Ascending aorta (tissue), 2 donors: ENCODE measurements at places on chromosomes 6 and 20. TPM values are rescaled to one million over a fixed set of nuclear protein-coding genes. Genes with fewer than 3 reads are reported as not detected.

- no peak for DNase-seq
Observed at GRCh38 chr6:142810952-142811514, 133.9 kb downstream of the HIVEP2 start.

DNA sequence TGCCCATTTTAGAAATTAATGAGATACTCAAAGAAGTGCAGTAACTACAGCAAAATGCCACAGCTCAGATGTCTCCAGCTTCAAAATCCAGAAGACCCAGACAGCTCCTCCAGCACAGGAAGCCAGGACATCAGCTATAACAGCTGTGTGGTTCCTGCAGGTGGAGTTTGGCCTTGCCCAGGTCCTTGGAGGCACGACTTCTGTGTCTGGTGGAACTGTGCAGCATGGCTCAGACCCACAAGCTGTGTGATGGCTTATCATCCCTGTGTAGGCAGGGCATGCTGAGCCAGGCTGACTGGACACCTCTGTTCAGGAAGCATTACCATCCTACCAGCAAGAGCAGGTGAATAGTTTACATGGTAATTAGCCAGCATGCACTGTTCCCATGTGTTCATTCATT lies 26.5 kb upstream of the CD93 start:
- DNase-seq = no peak

DNA sequence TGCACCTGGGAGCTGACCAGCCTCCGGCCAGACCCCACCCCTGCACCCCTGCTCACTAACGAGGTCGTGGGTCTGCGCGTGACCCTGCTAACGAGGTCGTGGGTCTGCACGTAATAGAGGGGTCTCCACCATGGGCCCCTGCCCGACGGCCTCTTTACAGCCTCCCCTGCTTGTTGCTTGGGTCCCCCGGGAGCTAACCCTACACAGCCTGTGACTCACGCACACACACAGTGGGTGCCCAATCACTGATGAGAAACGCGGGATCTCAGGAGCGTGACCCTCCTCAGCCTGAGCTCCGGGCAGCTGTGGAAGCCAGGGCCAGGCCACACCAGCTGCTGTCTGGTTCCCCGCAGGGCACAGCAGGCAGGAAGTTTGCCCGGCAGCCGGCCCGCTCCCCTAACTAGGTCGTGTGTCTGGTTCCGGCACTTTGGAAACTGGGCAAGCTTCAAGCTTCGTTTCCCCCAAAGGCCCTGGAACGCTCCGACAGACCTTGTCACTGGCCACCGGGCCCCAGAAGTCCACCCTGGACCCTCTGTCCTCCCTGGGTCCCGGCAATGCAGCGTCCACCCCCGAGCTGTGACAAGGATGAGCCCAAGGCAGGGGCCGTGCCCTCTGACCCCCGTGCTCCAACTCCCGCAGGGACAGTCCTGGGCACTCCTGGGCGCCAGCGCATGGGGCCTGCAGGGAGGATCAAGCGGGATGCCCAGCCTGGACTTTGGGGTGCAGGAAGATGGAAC lies 767 bp downstream of the PTK6 start:
- DNase-seq = no peak

DNA sequence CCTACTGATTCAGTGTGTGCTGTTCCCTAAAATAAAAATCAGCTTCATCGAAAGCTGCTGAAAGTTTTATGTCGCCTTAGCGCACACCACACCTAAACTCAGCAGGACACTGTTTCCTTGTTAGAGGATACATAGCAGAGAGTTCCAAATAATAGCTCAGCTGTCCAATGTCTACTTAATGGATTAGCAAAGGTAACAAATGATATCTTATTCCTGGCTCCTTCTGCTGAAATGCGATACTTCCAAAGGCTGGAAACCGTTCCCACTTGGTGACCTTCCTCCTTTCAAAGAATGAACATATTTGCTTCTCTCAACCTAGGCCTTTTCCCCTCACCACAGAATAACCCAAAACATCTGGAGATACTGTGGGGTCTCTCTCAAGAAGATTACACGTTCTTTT lies 189.5 kb upstream of the GMDS start:
- no peak for DNase-seq

Gene CFAP206
- 1.4 TPM for total RNA-seq
